BJ (cell line): ENCODE measurements at places on chromosomes 2 and 18. TPM values are rescaled to one million over a fixed set of nuclear protein-coding genes. Genes with fewer than 3 reads are reported as not detected.

Gene MFSD2B
- polyA plus RNA-seq: 0.06 and 0.10 TPM in 2 replicates

Gene C2orf15
- not detected in 2 replicates for polyA plus RNA-seq

DNA sequence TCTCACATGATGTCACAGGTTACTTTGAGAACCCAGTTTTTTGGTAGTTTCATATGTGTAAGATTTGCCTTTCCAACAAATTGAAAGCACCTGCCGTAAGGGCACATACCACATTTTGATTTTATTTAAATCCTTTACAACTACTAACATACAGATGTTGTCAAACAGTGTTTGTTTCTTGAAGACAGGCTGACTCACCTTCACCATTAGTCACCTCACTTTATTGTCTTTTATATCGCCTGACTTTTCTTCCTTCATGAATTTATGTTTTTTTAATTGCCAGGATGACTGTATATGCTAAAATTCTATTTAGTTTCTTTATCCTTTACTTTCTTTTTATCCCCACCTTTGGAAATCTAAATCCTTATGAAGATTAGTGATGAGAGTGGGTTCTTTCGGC, 886.7 kb downstream of the SUCLG1 start:
- no peak for DNase-seq

Gene C2orf78
- not detected in 2 replicates for polyA plus RNA-seq

GRCh38 chr2:226396541-226396940, 403.1 kb downstream of the IRS1 start:
- DNase-seq: no peak

Gene CRYGC
- not detected in 2 replicates for polyA plus RNA-seq

GRCh38 chr2:240429872-240430491, 5.5 kb upstream of the GPC1 start:
- no peak for DNase-seq

- DNase-seq: no peak
These were observed 76.2 kb upstream of the YWHAQ start for GRCh38 chr2:9707008-9707407.

Gene MARCHF4
- 9.7 and 10.0 TPM in 2 replicates for polyA plus RNA-seq

DNA sequence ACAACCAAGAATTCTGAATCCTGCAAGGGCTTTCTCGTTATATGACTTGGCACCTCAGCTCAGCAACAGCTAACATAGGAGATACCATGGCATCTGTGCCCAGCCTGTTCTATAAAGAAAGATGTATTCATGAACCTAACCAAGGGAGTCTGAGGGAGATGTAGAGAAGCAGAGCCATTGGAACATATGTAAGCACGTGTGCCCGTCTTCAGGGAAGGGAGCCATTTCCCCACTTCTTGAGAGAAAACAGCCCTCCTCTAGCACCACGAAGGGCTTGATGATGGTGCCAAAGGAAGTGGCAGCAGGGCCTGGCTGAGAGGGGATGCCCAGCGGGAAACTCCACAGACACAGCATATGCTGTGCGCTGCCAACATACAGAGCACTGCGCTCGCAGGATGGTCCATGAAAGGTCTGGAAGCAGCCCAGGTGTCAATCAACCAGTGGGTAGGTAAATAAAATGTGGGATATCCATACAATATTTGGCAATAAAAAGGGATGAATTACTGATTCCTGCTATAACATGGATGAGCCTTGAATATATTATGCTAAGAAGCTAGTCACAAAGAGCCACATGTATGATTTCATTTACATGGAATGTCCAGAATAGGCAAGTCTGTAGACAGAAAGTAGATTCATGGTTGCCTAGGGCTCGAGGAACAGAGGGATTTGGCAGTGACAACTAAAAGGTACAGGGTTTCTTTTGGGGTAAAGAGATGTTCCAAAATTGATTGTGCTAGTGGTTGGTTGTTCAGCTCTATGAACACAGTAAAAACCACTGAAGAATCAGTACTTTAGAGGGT, 16.1 kb downstream of the TMEM247 start:
- DNase-seq: no peak

Gene CFAP210
- not detected in 2 replicates for polyA plus RNA-seq
